ENCODE measurements at places on chromosomes 5 and 9.

DNA sequence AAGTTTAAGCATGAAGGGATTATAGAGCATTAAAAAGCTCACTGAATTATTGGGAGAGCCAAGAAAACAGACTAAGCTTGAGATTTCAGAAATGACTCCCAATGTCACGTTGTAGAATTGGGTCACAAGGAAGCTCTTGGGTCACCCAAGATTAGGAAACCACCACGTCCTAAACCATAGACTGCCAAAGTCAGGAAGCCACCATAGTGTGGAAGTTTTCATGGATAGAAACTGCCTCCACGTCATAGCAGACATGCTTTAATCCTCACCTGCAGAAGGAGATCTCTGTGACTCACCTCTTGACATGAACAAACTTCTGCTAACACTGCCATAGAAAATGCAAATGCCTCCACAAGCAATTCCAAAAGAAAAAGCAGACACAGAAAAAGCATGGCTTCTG, 106.3 kb downstream of the SLC1A3 start:
- DNase-seq, result no peak

- no peak for DNase-seq
These were observed 17.3 kb downstream of the LNPEP start for GRCh38 chr5:96952974-96953730.

GRCh38 chr5:132841305-132841704, 10.9 kb upstream of the SHROOM1 start:
- no peak for DNase-seq

DNA sequence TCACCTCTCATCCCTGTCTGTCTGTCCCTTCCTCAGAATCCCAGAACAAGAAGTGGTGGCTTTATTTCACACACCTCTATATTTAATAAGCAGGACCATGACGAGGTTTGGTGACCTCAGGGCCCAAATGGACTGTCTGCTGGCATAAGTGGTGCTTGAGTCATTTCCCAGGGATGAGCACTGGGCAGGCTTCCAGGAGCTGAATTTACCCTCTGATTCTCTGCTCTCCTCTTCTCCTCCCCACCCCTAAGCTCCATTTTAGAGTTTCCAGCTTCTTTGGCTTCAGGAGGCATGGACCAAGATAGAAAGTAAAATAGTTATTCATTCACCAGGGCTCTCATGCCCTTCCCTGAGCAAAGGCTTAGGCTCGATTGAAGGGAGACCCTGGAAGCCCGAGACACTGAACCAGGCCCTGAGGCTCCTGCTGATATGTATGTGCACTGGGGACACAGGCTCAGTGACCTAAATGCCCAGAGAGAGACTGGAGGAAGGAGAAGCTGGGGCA, 69.1 kb downstream of the PPARGC1B start:
- peak; percentile 64 for DNase-seq

DNA sequence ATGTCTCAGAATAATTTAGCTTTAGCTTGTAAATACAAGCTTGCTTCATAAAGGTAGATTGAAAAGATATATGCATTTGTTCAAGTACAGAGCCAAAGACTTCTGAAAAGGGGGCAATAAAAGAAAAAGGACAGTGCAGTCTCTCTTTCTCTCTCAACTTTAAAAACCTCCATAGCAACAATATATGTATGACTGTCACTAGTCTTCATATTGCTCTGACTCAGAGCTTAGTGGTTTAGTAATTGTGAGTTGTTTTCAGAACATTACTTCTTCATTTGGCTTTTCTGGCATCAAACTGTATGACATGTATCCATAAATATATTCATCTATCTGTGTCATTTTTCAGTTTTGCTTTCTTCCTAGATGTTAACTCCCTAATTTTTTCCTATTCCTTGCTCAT, 194.6 kb upstream of the KIF2A start:
- no peak for DNase-seq

- no peak for DNase-seq
These were observed 5.4 kb upstream of the RNF180 start for GRCh38 chr5:64160201-64160600.

GRCh38 chr9:134489621-134490408, 151.8 kb upstream of the COL5A1 start:
- DNase-seq, result no peak

DNA sequence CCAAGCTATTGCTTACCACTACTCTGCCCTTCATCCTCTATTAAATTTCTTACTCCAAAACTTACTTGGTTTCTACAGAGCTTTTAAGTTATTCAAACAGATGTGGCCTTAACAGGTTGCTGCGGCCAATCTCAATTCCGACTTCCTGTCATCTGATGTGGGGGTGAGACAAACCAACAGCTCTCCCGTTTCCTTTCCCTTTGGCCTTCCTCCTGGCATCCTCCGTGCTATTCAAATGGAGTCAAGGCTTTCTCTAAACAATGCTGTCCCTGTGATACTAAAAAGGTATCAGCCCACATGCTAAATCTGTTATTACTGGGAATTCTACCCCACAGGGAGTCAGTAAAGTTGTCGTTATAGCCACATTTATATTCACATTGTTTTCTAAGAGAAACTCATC, 11.8 kb downstream of the RBM18 start:
- DNase-seq, result peak; percentile 59

DNA sequence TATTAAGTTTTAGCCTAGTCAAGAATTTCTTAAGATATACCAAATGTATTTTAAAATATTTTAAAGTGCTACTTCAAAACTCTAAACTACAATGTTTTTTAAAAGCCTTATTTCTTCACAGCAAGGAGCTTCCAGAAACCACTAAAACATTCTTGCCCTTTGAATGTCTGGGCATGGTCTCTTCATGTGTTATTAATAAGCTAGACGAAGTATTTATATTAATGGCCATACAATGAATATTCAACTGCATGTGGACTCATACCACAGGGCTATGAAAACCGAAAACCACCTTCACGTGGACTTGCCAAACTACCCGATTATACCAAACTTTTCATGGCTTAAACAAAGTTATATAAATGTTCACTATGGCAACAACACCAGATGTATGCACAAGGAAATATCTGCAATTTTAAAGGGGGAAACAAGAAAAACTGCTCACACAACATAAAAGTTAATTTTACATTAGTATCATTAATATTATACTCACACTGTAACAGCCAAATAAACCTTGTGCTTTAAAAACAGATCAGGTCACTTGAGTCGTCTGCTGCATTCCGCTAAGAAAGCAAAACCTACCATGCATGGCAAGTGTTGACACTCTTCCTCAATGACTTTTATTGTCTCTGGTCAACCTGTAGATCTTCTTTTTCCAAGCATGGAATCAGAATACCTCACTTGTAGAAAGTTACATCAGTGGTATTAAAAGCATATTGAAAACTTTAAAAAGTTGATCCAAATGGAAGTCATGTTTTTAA, 246.3 kb downstream of the BNC2 start:
- no peak for DNase-seq

GRCh38 chr5:148467958-148468357, 84.2 kb downstream of the FBXO38 start:
- DNase-seq, result no peak

- DNase-seq, result no peak
These were observed 45.3 kb upstream of the TMC1 start for GRCh38 chr9:72476100-72476499.

DNA sequence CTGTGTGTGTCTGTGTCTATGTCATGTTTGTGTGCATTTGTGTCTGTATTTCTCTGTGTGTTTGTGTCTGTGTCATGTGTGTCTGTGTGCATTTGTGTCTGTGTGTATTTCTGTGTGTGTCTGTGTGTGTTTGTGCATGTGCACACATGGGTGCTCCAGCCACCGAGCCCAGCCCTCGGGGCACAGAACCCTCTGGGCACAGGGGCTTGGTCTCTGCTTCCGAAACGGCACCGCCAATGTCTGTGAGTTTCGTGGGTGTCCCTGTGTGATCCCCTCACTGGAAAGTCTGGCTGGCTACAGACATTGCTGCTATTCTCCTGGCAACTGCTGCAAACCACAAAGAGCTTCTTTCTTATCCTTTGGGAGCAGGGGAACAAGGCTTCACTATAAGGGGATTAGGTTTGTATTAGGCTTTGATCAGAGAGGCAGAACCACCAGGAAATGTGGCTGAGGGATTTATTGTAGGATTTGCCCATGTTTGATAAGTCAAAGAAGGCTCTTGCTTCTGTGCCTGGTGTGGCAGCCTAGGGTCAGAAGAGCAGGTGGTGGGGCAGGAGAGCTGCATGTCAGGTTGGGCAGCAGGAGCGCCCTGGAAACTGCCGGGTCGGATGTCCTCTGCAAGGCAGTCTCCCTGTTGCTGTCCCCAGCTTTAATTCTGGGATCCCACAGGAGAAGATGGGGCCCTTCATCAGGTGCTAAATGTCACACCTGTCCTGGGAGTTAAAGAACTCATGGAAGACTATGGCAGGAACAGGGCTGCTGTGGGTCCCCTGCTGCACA, 39.6 kb upstream of the FCN1 start:
- DNase-seq, result peak; percentile 27

DNA sequence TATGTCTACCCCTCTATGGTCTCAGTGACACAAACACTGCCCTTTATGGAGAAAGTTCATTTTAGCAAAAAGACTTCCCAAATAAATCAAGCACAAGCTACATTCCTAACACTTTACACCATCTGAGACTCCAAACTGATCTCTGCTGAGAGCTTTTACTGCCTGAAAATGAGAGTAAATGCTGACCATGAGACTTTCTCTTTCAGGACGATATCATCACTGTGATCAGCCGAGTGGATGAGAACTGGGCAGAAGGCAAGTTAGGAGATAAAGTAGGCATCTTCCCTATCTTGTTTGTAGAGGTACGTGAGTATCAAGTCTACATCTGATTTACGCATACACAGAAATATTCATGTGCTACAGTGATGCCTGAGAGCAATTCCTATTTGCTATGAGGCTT, 67.5 kb downstream of the SH3RF2 start:
- DNase-seq, result no peak

GRCh38 chr9:87181670-87182069, 234.4 kb upstream of the GAS1 start:
- DNase-seq, result no peak

DNA sequence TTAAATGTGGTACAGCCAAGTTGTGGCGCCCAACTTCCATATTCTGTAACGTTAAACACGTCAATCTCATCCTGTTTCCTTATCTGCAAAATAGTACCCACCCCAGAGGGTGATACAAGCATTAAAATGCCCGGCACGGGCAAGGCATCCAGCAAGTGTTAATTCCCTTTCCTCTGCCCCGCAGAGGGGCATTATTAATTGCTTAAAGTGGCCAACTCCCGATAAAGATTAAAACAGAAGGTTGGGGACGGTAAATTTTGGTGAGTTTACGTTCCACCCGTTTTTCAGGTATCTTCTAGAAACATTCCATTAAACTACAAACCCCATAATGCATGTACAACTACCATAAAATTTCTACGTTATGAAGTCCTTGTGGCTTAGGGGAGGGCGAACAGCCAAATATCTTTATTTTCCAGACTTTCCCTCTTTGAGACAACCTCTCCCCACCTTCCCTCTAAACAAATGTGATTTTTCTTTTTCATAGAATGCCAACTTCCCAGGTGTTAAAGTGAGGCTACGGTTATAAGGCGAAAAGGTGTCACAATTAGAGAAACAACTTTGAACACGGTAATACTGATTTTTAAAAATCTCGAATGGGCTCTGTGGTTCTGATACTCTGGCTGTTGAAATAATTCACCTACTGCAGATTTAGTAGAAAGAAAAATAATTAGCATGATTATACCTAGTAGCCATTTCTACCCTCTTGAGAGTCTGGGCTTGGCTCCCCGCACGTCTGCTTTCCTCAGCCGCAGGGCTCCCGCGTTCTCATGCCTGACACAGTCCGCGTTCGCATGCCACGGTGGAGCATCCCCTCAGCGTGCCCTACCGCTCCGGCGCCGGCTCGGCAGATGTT, 1.2 kb upstream of the GPBP1 start:
- no peak for DNase-seq

DNA sequence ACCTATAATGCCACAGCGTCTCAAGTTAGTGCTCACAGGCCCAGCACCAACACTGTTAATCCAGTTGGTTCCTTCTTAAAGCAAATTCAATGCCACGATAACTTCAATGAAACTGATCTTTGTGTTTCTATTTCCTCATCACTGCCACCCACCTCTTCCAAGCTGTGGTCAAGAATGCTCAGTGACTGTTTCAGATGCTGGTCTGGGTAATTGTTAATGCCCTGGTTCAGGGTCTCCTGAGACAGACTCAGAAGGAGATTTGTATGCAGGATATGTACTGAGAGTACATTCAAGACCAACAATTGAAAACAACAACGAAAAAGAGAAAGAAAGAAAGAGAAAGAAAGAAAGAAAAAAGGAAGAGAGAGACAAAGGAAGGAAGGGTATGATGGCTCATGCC, 505.3 kb downstream of the TLE4 start:
- no peak for DNase-seq

GRCh38 chr9:87087197-87087596, 139.9 kb upstream of the GAS1 start:
- no peak for DNase-seq

DNA sequence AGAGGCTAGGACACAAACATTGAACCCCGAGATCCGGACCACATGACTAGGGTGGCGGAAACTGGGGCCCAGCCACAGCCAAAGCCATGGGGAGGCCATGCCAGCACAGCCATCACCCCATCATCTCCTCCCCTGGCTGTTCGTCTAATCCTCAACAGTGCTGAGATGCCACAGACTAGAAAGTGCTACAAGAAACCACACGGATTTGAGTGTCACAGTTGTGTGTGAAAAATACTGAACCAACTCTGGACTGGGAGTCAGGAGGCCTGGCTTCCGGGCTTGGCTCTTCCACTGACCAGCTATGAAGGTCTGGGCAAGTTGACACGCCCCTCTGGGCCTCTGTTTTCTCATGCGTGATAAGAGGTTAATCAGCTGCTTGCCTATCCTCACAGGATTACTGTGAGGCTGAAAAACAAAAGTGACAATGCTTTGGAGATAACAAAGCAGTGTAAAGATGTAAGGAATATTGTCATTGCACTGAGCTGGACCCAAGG, 38.8 kb upstream of the SHB start:
- DNase-seq, result no peak
